ENCODE measurements at places on chromosomes 3 and 15. TPM values are rescaled to one million over a fixed set of nuclear protein-coding genes. Genes with fewer than 3 reads are reported as not detected.

Gene GOLGA6D
- not detected for total RNA-seq

Gene ERICH6
- not detected for total RNA-seq

Gene KNG1
- total RNA-seq = not detected

Gene UCN2
- not detected for total RNA-seq

Gene DGKG
- 0.42 TPM for total RNA-seq

Gene SECISBP2L
- total RNA-seq = 32.7 TPM

Gene DYNLT2B
- total RNA-seq = 8.6 TPM

Gene ZNF774
- 1.4 TPM for total RNA-seq

GRCh38 chr15:50224606-50225005 lies 40.9 kb downstream of the HDC start:
- no peak for DNase-seq

DNA sequence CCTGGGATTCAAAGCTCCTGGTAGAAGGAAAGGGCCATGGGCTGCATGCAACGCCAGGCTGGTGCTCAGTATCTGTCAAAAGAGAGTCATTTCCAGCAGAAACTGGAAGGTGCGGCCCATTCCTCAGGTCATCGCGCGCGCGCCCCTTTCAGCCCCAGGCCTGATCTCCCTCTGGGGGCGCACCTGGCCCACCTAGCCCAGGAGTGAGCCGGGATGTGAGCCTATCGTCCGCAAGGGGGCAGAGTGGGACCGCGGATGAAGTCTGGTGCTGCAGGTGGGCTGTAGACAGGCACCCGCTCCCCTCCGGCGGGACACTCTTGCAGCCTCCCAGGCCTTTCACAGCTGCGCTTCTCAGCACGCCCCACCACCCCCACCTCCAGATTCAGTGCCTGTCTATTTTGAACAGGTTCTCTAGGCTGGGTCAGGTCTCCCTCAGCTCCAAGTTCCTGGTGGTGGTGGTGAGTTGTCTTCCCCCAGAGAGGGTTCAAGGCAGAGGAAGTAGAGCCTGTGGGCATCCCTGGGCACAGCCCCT lies 5.8 kb upstream of the RPL29 start:
- DNase-seq = peak; percentile 86

GRCh38 chr3:113084777-113085176 lies 94.0 kb downstream of the GTPBP8 start:
- DNase-seq = peak; percentile 17

DNA sequence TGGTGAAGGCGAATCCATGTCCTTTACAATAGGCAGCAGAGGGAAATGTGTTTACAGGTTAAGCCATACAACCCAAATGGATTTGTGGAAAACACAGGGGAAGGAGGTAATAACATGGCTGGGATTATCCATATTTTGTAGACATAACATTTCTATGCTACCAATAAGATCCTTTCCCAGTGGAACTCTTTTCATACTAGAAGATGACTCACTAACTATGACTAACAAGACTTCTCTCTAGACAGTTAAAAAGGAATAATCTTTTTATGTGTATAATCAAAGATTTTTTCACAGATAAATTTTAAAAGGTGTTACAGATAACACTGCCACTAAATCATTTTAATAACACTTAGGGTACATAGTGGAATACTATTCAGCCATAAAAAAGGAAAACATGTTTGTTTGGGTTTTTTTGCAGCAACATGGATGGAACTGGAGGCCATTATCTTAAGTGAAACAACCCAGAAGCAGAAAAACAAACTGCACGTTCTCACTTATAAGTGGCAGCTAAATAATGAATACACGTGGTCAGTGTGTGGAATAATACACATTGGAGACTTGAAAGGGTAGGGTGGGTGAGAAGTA lies 39.6 kb downstream of the VPS13C start:
- DNase-seq = no peak

GRCh38 chr15:31207246-31207645 lies 105.7 kb upstream of the TRPM1 start:
- DNase-seq = no peak

- no peak for DNase-seq
These were observed 323.3 kb downstream of the CLSTN2 start for GRCh38 chr3:140258222-140258724.

DNA sequence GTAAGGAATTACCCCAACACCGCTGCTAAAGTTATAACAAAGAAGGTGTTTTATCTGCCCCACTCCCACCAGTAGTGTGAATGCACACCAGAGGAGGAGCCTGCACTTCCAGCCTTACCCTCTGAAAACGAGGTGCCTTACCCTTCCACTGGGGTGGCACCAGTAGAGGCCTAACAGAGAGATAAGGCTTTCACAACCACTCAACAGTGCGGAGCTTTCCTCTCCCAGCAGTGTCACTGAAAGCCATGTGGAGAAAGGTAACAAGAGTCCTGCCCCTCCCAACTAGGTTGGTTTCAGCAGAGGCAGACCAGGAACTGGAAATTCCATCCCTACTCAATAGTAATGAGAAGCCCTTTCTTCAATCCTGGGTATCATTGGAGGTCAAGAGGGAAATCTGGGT lies 539.2 kb downstream of the VGLL3 start:
- DNase-seq = no peak

GRCh38 chr3:49867871-49868321 lies 1.8 kb downstream of the CAMKV start:
- peak; percentile 59 for DNase-seq

- DNase-seq = no peak
These were observed 7.0 kb downstream of the GYG1 start for GRCh38 chr3:148998297-148998696.

- no peak for DNase-seq
These were observed 66.7 kb downstream of the LARS2 start for GRCh38 chr3:45455040-45455439.

DNA sequence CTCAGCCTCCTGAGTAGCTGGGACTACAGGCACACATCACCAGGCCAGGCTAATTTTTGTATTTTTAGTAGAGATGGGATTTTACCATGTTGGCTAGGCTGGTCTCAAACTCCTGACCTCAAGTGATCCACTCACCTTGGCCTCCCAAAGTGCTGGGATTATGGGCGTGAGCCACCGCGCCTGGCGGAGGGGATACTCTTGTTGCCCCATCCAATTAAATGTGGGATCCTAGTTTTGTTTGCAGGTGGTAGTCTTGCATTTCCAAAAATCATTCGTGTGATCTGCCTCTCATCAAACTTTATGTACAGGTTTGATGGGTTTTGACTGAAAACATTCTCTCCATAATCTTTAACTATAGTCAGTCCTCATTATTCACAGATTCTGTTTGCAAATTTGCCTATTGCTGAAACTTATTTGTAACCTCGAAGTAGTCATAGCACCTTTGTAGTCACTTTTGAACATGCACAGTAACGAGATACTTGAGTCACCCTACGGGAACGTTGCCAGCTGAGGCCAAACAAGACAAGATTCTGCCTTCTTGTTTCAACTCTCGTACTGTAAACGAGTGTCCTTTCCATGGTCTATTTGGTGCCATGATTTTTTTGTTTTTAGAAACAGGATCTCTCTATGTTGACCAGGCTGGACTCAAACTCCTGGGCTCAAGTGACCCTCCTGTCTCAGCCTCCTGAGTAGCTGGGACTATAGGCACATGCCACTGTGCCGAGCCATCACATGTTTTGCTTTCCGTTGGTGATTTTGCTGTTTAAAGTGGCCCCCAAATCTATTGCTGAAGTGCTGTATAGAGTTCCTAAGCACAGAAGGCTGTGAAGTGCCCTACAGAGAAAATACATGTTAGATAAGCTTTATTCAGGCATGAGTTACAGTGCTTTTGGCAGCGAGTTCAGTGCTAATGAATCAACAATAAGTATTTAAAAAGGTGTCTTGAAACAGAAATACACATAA lies 8.1 kb upstream of the MAPK6 start:
- peak; percentile 76 for DNase-seq

DNA sequence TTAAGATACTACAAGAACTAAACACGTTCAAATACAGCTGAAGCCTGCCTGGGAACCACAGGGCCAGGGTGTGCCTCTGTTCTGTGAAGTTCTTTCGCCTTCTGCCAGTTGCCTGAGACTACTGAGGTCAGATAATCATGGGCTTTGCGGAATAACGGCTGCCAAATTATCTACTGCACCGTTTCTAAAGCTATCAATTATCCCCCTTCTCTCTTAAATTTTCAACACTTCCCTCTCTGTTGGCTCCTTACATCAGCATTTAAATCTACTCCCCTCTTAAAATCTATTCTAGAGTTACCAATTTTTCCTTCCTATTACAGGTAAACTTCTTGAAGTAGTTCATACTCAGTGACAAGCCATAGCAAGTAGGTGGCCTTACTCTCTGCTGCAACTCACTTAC lies 6.2 kb upstream of the NEO1 start:
- DNase-seq = no peak

GRCh38 chr3:126136428-126137220 lies 43.8 kb downstream of the ALDH1L1 start:
- DNase-seq = no peak

GRCh38 chr3:131561511-131561910 lies 58.7 kb upstream of the MRPL3 start:
- peak; percentile 37 for DNase-seq

GRCh38 chr3:76908156-76908555 lies 131.7 kb upstream of the ROBO2 start:
- DNase-seq = no peak

- no peak for DNase-seq
These were observed 104.8 kb downstream of the MYO5A start for GRCh38 chr15:52423852-52424251.

GRCh38 chr3:70245746-70246525 lies 66.5 kb downstream of the MDFIC2 start:
- no peak for DNase-seq

DNA sequence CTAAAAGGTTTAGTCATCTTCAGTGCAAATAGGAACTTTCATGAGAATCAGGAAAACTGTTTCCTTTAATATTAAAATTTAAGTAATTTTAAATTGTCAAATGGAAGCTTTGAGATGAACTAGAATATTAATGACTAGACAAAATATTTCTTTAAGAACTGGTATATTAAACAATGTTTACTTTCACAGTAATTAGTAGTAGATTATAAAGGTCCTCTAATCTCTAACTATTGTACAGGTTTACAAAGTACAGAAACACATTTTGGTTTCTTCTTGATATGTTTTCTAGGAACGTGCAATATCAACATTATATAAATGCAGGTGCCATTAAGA lies 138.9 kb downstream of the CLASP2 start:
- DNase-seq = no peak

- DNase-seq = no peak
These were observed 25.0 kb downstream of the MCCC1 start for GRCh38 chr3:183074261-183074660.

- no peak for DNase-seq
These were observed 95.6 kb upstream of the TOPAZ1 start for GRCh38 chr3:44146073-44146472.

DNA sequence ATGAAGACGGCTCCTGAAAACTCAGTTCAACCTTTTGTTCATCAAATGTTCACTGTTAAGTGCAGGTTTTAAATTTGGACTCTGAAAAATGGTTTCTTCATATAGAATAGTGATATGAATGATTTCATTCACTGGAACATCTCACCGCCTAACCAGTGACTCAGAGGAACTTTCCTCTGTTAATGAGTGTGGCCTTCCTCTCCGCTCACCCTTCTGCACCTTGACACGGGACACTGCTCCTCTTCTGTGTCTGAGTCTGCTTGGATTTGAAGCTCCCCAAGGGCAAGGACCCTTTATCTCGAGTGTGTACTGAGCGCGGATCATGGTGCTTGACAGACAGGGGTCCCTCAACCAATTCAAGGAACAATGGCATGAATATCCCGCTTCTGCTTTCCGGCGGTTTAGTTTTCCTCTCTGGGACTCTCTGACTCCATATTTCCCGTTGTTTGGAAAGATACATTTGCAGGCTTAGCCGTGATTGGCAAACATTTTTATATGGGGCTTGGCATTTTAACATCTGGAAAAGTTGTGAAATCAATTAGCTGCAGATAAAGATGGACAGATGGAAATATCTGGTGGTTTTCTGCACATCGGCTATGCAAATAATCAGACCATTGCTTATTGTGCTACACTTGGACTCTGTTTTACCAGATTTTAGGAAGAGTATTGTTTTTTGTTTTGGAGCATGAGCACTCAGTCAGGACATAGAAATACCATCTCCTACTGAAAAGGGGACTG lies 20.9 kb downstream of the KBTBD8 start:
- peak; percentile 11 for DNase-seq

- DNase-seq = no peak
These were observed 157.6 kb downstream of the NSUN3 start for GRCh38 chr3:94220426-94220825.

- no peak for DNase-seq
These were observed 30.6 kb downstream of the PLCH1 start for GRCh38 chr3:155714295-155714718.

- DNase-seq = peak; percentile 98
These were observed 103.0 kb downstream of the SUCNR1 start for GRCh38 chr3:151976211-151977050.

GRCh38 chr15:56693761-56694160 lies 39.5 kb downstream of the ZNF280D start:
- DNase-seq = no peak

DNA sequence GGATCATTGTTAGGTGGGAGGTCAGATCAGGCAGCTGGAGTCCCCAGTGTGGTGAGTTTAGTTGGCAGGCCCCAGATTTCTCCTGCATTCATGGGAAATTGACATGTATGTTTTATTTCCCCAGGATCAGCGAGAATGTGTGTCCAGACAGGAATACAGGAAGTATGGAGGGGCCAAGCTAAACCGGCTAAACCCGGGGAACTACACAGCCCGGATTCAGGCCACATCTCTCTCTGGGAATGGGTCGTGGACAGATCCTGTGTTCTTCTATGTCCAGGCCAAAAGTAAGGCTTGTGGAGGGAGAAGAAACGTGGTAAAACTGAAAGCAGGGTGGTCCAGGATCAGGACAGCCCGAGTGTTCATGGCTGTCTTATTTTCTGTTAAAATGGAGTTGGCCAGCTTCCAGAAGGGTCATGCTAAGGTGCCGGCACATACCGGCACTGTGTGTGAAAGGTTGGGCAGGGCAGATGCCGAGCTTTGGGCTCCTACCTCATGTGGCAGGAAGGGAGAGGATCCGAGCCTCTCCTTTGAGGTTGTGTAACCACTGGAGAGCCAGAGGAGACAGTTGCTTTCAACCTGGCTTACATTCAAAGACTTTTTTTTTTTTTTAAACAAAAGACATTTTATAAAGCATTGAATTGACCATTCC lies 83.1 kb downstream of the PGPEP1L start:
- DNase-seq = peak; percentile 49

GRCh38 chr15:25439369-25439836 lies 579 bp upstream of the UBE3A start:
- DNase-seq = peak; percentile 49

DNA sequence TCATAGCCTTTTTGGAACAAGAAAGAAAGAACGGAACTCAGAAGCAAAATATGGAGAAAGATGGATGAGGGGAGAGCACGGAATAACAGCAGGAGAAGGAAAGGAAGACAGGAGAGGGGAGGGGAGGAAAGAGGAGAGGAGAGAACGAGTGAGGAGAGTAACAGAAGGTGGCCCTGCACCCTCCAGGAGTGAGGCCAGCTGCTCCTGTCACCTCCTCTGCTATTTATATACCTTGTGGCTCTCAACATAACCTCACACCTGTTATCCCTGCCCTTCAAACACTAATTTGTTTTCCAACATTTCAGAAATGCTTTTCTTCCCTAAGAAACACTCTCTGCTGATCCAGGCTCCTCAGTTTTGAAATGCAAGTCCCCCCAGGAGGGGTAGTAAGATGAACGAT lies 53.4 kb upstream of the ATP2B2 start:
- no peak for DNase-seq
